Stomach (tissue), 19 donors: ENCODE measurements at places on chromosomes 2 and 18.

DNA sequence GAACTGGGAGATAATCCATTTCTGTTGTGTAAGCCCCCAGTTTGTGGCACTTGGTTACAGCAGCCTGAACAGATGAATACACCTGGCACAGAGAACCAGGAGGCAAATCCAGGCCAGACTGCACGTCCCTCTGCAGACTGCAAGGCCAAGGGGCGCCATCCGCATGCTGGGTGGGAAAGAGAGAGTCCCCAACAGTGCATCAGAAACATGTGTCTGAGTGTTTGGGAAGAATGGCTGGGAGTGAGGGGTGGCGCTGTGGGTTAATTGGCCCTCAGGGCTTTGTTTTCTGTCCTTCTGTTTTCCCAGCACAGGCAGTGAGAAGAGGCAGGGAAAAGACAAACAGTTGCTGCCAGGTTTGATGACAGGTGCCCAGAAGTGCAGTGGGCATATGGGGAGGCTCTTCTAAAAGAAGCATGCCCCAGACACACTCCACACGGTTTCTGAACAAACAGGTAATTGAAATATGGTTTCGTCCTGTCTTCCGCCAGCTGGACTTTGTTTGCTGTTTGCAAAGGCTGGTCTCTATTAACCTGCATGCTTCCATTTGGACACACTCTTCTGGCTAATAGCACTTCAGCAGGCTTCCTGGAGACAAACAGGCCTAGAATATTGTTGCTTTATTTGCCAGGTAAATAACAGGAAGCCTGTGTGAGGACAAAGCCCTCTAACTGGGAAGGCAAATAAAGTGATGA is 43.4 kb upstream of the SEC11C start:
- no peak for DNase-seq

- no peak for DNase-seq
Measured at GRCh38 chr2:45043174-45043573, 33.9 kb upstream of the SIX2 start.

DNA sequence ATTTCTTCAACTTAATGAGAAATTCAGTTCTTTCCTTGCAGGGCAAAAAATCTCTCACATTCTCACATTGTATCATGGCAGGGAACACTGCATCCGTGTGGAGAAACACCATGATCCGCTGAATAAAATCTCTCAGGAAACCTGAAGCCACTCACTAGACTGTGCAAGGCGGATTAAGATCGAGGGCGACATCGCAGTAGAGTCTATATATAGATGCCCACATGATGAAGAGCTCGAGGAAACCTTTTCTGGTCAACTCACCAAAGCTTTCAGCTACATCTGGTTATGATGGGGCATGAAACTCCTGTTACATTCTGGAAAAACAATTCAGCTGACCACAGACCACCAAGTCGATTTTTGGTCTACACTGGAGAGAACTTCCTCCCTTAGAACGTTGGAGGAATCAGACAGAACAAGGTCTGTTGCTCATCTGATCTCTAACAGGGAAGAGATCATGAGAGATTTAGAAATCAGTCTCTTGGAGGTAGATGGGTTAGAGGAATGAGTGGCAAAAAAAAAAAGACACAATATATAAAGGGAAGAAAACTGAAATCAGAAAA is 162.9 kb upstream of the ZNF516 start:
- DNase-seq: no peak

GRCh38 chr2:161414042-161415033 is 1.8 kb upstream of the TBR1 start:
- no peak for DNase-seq

GRCh38 chr2:108980076-108980475 is 8.9 kb downstream of the EDAR start:
- DNase-seq: no peak

DNA sequence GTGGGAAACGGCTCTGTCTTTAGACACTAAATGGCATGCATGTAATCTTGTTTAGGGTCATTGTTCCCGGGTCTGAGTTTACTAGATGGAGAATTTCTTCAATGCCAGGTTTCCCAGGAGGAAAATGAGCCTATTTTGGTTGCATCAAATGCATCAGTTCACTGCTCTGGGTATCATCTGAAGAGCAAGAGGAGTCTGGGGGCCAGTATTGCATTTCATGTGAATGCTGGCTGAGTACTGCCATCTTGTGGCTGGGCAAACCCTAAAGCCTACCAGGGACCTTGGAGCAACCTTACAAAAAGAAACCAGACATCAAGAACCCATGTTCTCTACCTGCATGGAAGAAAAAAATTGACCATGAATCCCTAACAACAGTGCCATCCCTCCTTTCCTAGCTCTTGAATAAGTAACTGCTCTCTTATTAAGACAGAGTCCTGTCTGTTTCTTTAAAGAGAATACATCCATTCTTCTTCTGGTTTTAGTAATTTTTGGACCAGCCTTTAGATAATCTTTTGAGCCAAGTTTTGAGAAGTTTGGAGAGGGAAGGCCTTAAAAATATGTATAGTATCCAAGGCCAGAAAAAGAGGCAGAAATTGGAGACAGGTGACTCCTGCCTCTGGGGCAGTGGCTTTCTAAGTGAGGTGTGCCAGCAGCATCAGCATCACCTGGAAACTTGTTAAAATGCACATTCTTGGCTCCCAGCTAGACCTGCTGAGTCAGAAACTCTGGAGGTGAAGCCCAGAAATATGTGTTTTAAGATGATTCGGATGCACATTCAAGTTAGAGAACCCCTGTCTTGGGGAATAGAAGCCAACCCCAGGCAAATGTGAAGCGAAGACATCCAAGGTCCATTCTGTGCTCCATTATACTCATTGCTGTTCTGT is 261.0 kb upstream of the CXCR4 start:
- DNase-seq: peak; percentile 59

DNA sequence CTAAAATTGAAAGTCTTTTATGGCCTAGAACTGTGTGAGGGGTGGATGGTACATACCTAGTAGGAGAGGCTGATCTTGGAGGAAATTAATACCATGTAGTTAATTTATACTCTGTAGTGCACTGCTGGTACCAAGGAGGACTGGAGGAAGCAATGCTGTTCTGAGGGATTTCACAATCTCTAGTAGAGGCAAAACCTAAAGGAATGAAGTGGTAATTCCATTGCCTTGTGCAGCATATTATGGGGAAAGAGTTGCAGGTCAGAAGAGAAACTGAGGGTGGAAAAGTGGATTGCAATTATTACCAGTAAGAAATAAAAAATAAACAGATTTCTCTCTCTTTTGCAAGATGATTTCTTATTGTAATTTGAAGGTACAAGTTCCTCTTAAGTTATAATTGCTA is 2.2 kb downstream of the ABI2 start:
- no peak for DNase-seq

DNA sequence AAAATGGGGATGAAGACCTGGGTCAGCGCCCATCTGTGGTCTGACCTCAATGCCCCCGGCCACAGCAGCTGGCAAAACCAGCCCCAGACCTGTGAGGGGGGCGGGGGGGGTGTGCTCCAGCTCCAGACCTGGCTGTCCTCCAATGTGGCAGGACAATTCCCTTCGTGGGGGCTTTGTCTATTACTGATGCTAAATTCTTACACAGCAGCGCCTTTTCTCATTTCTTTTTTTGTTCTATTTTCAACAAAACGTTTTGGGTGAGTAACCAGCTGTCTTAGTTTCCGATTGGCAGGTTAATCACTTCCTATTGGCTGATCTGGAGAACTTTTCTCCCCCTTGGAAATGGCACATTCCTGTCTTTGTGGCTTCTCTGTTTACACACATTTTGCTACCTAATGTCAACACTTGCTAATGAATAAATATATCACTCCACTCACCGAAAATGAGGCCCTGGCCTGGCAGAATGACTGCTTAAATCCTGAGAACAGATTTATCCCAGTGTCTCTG is 4.4 kb downstream of the SMAD7 start:
- DNase-seq: peak; percentile 66

GRCh38 chr18:50614838-50615237 is 55.0 kb downstream of the MAPK4 start:
- DNase-seq: no peak

GRCh38 chr2:216866515-216867095 is 6.7 kb upstream of the TNP1 start:
- DNase-seq: no peak

GRCh38 chr2:187655001-187655400 is 100.8 kb upstream of the TFPI start:
- no peak for DNase-seq

DNA sequence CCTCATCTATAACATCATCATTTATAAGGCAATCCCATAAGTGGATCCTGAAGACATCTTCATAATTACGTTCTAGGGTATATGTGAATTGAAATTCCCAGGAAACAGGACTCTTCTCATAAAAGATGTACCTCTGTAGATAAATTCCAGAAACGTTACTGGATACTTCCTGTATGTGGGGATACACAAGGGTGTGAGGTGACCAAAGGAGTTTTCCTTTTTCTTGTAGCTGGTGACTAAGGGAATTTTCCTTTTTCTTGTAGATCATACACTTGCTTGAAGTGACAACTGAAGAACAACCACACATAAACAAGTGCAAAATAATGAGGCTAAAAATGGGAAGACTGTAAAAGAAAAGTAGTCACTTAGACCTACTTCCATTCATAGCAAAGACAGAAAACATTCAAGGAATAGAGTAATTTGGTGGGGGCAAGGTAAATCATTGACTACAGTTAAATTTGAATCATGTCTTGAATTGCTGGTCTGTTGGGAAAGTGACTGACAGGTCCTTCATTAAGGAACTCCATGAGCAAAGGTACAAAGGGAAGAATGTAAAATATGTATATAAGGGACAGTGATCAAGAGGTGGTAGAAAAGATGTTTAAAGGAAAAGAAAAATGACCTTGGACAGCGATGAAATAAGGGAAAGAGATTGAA is 53.2 kb upstream of the UBE2E3 start:
- no peak for DNase-seq

DNA sequence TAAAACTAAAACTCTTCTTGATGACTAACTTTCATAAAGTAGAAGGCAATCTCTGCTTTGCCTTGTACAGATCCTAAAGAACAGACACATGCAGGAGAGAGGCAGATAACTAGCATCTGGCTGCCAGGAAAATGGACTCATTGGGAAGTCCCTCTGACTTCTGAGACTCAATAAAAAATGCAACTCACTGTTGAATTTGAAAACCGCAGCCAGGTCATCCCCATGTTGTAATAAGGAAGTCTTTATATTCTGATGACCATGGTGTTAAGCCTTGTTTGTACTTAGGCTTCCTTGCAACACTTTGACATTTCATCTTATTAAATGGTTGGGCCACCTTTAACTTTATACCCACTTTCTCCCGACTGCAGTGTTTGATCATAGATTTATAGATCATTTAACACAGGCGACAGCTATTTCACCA is 375.1 kb upstream of the KCNH7 start:
- no peak for DNase-seq

- no peak for DNase-seq
Measured at GRCh38 chr2:150759106-150759505, 271.6 kb upstream of the RND3 start.

DNA sequence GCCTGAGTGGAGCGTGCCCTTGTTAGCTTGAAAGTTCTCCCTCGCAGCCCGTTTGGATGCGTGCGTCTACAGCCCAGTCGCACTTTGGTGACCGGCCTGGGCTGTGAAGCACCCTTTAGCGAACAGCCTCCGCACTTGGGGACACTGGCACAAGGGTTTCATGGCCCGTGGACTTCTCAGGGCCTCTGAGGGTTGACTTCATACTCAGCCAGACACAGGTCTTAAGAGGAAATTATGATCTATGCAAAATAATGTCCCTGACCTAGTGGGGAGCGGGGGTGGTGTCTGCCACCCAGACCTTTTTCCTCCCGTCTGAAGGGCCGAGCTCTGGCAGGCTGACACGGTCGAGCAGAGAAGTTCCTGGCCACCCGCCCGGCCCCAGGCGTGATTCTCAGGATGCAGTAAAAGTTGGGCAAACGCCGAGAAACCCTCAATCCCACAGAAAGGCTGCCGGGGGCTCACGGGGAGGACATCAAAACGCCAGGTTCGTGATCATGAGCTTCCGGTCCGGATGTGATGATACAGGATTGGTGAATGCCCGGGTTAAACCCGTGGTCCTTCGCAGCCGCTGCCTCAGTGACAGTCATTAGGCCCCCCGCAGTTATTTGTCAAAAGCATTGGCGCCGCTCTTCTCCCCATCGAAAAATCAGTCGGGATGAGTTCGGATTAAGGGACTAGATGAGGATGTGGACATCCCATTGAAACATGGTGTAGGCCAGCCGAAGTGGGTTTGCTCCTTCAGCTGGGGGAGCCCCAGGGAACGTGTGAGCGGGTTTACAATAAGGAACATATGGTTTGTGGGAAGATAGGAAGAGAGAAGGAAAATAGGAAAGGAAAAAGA is 3.6 kb upstream of the PAX3 start:
- no peak for DNase-seq

DNA sequence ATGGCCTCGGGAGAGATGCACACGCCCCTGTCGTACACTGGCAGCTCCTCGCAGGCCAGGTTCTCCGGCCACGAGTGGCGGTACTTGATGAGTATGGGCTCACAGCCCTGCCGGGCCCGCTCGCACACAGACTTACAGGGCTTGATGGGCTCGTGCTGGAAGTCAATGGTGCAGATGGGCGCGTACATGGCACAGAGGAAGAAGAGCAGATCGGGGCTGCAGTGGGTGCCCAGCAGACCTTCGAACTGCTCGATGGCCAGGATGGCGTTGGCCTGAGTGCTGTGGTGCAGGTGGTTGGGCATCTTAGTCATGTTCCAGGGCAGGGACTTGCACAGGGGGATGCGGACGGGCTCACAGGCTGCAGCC is 359 bp downstream of the FRZB start:
- DNase-seq: no peak

GRCh38 chr2:137928547-137929518 is 35.4 kb upstream of the HNMT start:
- DNase-seq: no peak

- no peak for DNase-seq
Measured at GRCh38 chr2:40452786-40453185, 896 bp upstream of the SLC8A1 start.

DNA sequence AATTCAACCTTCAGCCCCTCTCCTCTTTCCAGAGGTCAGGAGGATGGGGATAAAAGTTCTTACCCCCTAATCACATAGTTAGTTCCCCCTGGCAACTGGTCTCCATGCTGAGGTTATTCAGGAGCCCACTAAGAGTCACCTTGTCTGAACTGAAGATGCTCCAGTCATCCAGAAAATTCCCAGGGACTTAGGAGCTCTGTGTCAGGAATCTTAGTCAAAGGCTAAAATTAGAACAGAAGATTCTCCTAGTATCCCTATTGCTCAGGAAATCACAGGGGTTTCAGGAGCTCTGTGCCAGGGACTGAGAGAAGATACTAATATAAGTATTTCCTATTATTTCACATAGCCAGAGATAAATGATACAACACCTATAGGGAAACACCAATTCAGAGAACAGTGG is 37.3 kb upstream of the LONRF2 start:
- no peak for DNase-seq

GRCh38 chr2:28166956-28167355 is 225.7 kb upstream of the FOSL2 start:
- no peak for DNase-seq

GRCh38 chr2:181552808-181553207 is 95.6 kb downstream of the ITGA4 start:
- DNase-seq: no peak

DNA sequence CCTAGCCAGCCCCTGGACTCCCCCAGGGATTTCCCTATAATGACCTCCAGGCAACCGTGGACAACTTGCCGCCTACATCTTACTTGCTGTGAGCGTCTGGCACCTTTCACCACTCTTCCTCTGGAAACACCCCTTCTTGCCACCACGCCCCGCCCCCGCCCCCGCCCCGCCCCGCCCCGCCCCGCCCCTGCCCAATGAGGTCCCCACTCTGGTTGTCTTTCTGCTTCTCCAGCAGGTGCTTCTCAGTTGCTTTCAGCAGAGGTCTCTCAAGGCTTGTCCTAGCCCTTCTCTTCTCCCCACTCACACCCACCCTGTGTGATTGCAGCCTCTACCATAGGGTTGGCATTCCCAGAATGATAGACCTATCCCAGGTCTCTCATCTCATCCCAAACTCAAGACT is 214.5 kb downstream of the EN1 start:
- no peak for DNase-seq
